ENCODE measurements at places on chromosomes 5 and 9.

DNA sequence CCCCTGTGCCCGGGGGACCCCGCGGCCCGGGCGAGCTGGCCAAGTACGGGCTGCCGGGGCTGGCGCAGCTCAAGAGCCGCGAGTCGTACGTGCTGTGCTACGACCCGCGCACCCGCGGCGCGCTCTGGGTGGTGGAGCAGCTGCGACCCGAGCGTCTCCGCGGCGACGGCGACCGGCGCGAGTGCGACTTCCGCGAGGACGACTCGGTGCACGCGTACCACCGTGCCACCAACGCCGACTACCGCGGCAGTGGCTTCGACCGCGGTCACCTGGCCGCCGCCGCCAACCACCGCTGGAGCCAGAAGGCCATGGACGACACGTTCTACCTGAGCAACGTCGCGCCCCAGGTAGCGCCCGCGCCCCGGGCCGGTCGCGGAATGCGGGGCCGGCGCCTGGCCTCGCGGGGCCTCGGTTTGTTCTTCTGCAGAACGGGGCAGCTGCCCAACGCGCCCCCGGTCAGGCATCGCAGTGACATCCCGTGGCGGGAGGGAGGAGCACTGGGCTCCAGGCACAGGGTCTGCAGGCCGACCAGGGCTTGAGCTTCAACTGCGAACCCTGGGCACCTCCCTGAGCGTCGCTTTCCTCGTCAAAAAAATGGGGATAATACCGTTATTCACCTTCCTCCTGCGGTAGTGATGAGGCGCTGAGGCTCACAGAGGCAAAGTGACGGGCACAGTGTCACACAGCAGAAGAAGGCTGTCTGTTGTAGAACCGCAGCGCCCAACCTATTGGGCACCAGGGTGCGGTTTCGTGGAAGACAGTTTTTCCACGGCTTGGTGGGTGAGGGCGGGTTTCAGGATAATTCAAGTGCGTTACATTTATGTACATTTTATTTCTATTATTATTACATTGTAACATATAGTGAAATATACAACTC, 777 bp downstream of the ENDOG start:
- no peak for DNase-seq

DNA sequence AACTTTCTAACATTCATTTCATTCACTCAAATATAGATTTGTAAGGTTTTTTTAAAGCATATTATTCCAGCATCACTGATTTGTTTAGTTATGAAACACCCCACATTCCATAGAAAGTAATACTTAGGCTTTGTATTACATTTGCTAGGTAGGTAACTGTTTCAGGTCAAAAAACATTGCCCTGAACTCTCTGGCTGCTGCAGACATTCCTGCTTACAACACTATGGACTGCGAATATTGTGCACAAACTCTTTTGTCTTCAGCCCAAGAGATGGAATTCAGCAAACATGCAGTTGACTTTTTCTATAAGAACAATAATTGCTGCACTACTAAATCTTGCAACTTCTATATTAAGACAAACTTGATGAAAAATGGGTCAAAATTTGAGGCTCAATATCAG, 301.0 kb downstream of the ARL15 start:
- no peak for DNase-seq

DNA sequence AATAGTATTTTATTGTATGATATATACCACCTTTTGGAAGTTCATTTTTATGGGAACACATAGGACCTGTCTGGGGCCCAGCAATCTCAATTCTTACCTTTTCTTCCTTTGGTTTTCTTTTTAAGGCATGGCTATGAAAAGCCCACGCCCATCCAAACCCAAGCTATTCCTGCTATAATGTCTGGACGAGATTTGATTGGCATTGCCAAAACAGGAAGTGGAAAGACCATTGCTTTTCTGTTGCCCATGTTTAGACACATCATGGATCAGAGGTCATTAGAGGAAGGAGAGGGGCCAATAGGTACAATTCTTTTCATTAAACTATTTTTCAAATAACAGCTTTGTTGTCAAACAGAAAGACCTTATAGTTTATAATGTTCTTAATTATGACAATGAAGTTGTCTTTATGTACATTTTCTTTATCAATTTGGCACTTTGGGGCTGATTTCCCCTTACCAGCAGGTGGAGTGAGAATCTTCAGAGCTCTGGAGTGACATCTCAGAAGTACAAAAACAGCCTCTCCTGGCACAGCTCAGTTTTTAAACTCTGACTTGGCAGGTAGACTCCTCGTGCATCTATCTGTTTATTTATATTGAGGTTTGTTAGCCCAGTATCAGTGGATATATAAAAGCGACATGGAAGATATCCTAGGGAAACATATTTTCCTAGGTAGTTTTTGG, 25.8 kb downstream of the DDX46 start:
- DNase-seq = no peak

DNA sequence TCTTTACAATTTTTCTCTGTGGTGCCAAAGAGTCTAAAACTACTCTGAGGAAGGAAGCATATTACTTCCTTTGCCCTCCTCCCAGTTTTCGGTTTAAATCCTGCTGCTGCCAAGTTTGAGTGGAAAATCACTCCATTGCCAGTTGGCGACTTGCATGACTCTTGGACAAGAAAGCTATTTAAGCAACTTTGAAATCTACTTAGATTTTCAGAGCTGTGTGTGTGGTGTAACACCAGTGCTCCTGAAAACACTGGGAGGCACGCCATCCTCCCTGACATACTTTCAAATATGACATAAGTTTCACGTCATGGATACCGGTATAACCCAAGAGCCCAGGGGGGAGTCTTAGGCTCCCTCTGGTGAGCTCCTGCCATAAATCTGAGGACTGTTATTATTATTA, 83.5 kb upstream of the RIOK2 start:
- no peak for DNase-seq

DNA sequence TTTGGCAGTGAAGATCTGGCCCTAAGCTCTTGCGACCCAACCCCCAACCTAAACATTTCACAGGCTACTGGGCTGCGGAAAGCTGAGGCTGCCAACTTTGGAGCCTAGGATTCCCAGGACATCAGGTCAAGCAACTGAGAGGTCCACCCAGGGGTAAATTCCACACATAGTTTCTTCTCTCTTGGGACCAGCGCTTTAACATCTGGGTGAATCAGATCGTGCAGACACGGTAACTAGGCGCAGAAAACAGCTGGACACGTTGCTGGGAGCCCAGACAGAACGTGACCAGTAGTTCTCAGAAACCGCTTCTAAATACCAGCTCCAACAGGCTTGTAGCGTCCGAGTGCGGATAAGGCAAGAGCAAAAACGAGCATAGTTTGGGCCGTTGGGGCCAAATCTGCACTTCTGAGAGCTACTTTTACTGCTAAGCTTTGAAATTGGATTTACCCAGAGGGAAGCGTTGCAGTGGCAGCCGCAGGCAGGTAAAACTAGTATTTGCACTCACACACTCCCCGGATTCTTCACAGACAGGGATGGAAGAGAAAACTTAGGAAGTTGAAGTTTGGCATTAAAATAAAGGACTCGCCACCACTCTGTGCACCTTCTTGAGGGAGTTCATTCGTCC, 11.8 kb downstream of the ITGA1 start:
- peak; percentile 35 for DNase-seq

- DNase-seq = no peak
These were observed 126.4 kb downstream of the LPAR1 start for GRCh38 chr9:110911659-110912418.

DNA sequence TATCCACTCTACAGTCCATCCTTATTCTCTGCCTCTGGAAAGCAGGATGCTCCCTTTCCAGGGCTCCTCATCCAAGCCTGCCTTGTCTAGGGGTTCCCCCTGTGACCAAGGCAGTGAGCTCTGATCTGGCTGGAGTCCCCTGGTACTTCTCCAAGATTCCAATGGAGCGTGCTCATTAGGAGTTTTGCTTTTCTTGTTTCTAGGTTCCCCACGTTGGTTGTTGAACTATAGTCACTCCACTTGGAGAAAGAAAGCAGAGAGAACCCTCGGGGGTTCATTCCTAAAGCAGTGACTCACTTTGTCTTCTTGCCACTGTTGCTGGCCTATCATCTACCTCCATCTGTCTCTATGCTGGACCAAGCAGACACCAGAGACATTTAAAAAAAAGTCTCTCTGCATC, 192.6 kb downstream of the TLE4 start:
- DNase-seq = peak; percentile 98

DNA sequence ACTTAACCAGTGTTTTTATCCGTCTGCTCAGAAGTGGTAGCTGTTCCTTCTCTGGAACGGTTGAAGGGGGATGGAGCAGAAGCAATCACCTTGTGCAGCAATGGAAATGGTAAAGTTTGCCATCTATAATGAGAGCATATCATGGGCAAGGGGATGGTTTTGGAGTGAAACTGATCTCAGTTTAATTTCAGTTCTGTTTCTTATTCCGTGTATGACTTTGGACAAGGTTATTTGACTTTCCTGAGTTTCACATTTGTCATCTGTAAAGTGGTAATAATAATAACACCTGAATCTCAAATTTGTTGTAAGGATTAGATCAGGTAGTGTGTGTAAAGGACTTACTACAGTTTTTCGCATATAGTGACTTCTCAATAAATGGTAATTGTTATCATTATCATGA, 106.1 kb downstream of the PCSK1 start:
- no peak for DNase-seq

DNA sequence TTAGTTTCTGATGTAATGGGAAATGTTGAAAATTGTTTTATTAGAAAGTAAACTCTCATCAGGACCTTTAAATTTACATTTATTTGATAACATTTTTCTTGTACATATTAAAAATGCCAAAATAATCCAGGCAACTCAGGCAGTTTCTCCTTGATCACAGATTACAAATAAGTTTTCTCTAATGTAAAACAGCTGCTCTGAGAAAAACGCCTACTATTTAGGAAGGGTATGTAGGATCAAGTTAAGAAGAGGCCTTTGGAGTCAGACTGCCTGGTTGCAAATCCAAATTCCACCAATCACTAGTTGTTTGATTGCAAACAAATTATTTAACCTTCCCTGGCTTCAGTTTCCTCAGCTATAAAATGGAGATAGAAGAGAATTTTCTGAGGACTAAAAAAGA, 610.8 kb downstream of the PDE4D start:
- DNase-seq = no peak

DNA sequence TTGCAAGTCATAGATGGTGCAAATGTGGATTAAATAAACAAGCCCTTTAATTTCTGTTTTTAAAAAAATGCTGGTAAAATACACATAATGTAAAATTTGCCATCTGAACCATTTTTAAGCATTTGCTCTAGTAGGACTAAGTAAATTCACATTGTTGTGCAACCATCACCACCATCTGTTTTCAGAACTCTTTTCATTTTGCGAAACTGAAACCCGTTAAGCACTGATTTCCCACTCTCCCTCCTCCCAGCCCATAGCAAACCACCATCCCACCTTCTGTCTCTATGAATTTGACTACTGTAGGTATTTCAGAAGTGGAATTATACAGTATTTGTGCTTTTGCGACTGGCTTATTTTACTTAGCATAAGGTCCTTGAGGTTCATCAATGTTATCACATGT, 103.3 kb upstream of the CNTLN start:
- no peak for DNase-seq
